ENCODE measurements at places on chromosomes 7 and 10.

DNA sequence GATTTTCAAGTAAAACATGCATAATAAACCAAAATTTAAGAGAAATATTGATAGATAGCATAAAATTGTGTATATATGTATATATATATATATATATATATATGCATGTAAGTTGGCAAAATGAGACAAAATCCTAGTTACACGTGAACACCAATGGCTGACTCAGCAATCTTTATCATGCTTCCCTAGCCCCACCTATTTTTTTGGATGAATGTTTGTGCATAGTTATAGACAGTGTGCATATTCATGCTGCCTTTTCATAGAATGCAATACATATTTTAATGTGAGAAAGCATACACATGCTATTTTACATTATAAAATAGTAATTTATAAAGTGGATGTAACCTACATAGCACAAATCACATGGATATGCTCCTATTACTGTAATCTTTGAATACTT, 230.3 kb downstream of the SH2D4B start:
- no peak for DNase-seq

- DNase-seq, result no peak
These were observed 111.1 kb downstream of the RNF216 start for GRCh38 chr7:5670183-5670935.

DNA sequence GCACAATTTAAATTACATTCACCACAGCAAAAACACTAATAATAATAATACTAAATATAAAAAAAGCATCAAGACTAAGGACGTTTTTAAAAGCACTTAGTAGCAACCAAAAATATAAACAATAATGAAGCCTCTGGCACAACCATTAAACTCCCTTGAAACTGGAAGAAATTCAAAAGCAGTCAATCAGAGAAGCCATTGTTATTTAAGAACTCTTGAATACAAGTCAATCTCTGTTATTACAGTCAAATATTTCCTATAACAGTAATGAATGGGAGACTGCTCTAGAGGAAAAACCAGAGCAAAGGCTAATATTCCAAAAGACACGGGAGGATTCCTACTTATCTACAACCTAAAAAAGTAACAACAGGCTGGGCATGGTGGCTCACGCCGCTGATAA, 164.2 kb downstream of the KMT2E start:
- DNase-seq, result no peak

- DNase-seq, result no peak
These were observed 6.3 kb downstream of the ALDH18A1 start for GRCh38 chr10:95650232-95650631.

- no peak for DNase-seq
These were observed 168.2 kb downstream of the NRF1 start for GRCh38 chr7:129779602-129780256.

- no peak for DNase-seq
These were observed 62.2 kb downstream of the AKR1E2 start for GRCh38 chr10:4888236-4888635.

All from chondrocyte (in vitro differentiated cells).